Amniotic epithelial cell (primary cell): ENCODE measurements at places on chromosomes 2 and 18.
A peak's percentile ranks its signal among the peaks of the same experiment; 100 is the strongest.

- DNase-seq: peak; percentile 90
These were observed 16.4 kb upstream of the CYP1B1 start for GRCh38 chr2:38092196-38092902.

DNA sequence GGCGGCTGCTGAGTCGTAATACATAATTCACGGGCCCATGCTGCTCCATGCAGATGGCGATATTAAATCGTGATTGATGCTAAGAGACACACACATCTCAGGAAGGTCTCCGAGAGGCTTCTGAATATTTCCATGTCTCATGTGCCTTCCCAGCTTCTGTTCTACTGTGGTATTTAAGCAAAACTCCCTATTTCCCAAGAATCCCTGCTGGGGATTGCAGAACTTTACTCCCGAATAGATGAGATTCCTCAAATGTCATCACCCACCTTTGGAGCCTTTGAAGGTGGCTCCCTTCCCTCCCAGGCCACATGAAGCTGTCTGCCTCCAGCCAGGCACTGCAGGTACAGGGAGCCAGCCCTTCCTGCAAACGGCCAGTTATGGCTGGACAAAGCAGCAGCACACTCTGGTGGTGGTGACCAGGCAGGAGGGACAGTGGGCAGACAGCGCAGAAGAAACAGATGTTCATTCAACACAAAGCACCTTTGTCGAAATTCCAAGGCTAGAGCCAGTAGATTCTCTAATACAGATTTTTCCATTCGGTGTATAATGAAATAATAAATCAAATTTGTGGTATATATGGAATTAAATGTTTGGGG lies 14.1 kb downstream of the NRP2 start:
- peak; percentile 77 for DNase-seq

DNA sequence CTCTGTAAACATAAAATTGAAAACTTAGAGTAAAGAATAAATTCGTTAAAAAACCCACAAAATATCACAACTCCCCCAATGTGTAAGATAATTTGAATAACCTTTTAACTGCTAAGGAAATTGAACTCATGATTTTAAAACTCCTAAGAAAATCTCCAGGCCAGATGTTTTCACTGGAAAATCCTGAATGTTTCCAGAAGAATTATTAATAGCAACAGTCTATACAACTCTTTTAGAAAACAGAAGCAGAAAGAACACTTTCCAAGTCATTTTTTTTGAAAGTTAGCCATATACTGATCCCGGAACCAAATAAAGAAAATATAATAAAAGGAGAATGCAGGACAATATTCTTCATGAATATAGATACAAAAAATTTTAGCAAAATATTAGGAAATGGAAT lies 165.6 kb downstream of the ACOXL start:
- DNase-seq: no peak

DNA sequence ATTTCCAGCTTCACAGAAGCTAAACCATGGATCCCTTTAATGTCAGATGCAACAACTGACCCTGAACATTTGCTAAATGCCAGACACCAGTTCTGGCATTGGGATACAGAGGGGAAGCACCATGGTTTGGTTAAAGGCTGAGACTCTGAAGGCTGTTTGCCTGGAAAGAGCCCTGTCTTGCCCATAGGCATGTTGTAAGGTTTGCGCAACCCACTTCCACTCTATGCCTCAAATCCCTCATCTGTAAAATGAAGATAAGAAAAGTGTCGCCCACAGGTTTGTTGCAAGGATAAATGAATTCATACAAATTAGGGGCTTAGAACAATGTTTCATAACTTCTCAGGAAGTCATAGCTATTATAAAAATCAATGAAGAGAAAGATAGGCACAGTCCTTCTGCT lies 380.9 kb upstream of the GYPC start:
- no peak for DNase-seq

GRCh38 chr2:100272841-100273329 lies 49.4 kb downstream of the LONRF2 start:
- no peak for DNase-seq

DNA sequence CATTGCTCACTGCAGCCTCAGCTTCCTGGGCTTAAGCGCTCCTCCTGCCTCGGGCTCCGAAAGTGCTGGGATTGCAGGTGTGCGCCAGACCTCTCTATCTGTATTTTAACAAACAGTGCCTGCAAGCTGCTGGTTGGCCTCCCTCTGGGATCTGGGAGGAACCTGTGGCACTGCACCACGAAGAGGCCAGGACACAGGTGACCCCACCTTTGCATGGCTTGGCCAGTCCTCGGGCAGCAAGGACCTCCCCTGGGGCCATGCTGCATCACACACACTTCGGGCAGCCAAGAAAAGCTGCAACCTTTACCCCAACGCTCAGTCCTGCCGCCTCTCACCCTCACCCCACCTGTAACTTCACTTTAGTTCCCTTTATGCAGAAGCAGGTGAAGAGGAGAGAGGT lies 70.0 kb downstream of the PXDN start:
- DNase-seq: no peak
